ENCODE measurements at places on chromosomes 3 and 15.

DNA sequence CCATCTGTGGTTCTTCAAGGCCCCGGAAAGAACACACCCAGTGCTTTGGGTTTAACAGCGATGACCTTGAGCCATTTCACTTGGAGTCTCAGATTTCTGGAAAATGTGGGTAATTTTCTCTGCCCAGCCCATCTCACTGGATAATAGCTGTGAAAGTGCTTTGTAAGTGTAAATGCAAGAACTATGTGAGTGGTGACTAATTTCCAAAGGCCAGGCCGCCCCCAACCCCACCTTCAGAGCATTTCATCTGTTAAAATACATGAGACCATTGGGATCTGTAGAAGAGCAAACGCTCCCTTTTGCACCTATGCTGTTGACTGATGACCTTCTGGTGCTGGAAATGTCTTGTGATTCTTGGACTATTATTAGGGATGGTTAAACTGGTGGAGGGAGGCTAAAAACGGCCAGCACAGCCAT lies 196.8 kb upstream of the LPP start:
- H3K4me3 ChIP-seq = no peak overlapping the region
- no peaks in the 10 kb centered on the region for H3K36me3 ChIP-seq
- H3K4me1 ChIP-seq = no peaks in the 10 kb centered on the region
- no peaks in the 10 kb centered on the region for H3K27me3 ChIP-seq

DNA sequence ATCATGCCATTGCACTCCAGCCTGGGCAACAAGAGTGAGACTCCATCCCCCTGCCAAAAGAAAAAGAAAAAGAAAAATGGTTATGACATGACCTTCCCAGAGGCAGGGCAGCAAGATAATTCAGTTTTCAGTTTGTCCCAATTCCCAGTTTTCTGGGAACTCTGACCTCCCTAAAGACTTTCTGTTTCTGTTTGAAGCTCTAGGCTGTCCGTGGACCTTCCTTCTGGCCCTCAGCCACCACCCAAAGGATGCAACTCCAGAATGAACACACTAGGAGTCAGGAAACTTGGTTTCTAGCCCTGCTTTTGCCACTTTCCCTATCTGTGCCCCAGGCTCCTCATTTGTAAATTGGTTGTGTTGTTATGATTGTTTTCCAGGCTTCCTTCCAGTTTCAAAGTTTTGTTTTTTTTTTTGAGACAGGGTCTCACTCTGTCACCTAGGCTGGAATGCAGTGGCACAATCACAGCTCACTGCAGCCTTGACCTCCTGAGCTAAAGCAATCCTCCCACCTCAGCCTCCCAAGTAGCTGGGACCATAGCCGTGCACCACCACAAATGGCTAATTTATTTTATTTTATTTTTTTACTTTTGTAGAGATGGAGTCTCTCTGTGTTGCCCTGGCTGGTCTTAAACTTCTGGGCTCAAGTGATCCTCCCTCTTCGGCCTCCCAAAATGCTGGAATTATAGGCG lies 68.6 kb downstream of the CDC25A start:
- no peak overlapping the region for H3K27ac ChIP-seq
- H3K4me3 ChIP-seq = no peak overlapping the region
- no peaks in the 10 kb centered on the region for H3K27me3 ChIP-seq
- no peaks in the 10 kb centered on the region for H3K36me3 ChIP-seq
- H3K4me1 ChIP-seq = no peaks in the 10 kb centered on the region
- DNase-seq = no peak

DNA sequence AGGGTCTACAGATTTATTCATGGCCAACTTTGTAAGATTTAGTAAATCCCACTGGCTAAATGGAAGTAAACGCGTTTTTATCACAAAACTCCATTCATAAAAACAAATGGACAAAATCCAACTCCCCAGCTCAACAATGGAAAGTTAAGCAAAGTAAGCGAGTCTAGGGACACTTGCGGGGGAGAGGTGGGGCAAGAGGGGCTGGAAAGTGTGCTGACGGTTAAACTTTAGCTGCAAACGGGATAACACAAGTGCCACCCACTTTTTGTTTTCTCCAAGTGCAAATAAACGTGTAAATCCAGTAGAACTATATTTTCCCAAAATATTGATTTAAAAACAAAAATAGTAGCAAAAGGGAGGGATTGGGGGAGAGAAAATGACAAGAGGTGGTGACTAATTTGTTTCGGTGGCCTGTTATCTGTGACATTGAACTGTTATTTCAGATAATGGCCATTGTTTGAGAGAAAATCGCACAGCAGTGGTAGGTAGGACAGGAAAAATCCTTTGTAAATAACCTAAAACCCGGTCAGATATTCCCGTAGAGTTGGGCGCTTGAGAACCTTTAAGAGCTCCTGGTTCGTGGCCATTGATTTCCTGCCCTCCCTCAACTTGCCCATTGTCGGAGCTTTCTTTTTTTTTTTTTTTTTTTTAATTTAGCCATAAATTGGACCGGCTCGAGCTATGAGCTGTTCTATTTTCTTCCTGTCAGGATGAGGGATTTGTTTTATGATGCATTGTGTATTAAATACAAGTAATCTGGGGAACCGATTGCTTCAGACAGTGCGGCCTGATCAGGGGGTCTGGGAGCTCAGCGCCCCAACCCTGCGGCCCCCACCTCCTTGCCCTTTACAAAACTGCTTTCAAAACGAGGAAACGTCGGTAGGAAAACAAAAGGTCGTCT lies 514.8 kb downstream of the MECOM start:
- H3K4me3 ChIP-seq = peak overlapping the region; percentile 41
- peaks cover 12% of the 10 kb centered on the region for H3K27me3 ChIP-seq
- H3K27ac ChIP-seq = no peak overlapping the region
- H3K36me3 ChIP-seq = no peaks in the 10 kb centered on the region
- no peak for DNase-seq

- H3K4me3 ChIP-seq = no peak overlapping the region
- no peaks in the 10 kb centered on the region for H3K36me3 ChIP-seq
- H3K27ac ChIP-seq = no peak overlapping the region
- DNase-seq = no peak
- H3K4me1 ChIP-seq = peaks cover 3% of the 10 kb centered on the region
Measured at GRCh38 chr3:45435961-45436360, 47.6 kb downstream of the LARS2 start.

GRCh38 chr15:93932164-93932776 lies 299.1 kb upstream of the MCTP2 start:
- no peaks in the 10 kb centered on the region for H3K27me3 ChIP-seq
- H3K36me3 ChIP-seq = no peaks in the 10 kb centered on the region
- no peak overlapping the region for H3K27ac ChIP-seq
- H3K4me1 ChIP-seq = no peaks in the 10 kb centered on the region
- H3K4me3 ChIP-seq = no peak overlapping the region

DNA sequence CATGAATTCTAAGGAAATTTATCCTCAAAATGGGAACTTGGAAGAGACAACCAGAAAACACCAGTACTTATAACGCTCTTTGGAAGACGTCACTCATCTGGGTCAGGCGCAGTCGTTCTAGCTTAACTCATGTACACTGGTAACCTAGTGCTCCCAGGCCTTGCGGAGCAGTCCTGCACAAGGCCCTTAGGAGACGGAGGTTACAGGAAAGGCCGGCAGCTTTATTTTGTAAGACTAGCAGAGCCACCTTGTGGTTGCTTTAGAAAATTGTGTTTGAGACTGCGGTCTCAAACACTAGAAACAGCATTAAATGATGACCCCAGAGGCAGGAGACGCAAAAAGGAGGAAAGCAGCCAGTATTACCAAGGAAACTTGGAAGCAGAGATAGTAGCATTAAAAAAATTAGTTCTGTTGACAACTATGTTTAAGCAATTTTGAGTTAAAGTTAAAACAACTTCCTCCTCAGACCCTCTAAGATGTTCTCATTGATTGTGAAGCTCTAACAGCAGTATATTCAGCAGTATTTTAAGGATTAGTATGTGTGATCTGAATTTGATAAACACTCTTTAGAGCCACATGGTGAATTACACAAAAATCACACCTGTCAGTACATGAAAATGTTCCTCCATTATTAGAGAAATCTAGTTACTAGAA lies 141.9 kb upstream of the C2CD4B start:
- no peaks in the 10 kb centered on the region for H3K27me3 ChIP-seq
- no peaks in the 10 kb centered on the region for H3K4me1 ChIP-seq
- no peak overlapping the region for H3K4me3 ChIP-seq
- no peaks in the 10 kb centered on the region for H3K36me3 ChIP-seq

All from iPS DF 6.9 (cell line).